ENCODE measurements at places on chromosomes 13 and 19.

DNA sequence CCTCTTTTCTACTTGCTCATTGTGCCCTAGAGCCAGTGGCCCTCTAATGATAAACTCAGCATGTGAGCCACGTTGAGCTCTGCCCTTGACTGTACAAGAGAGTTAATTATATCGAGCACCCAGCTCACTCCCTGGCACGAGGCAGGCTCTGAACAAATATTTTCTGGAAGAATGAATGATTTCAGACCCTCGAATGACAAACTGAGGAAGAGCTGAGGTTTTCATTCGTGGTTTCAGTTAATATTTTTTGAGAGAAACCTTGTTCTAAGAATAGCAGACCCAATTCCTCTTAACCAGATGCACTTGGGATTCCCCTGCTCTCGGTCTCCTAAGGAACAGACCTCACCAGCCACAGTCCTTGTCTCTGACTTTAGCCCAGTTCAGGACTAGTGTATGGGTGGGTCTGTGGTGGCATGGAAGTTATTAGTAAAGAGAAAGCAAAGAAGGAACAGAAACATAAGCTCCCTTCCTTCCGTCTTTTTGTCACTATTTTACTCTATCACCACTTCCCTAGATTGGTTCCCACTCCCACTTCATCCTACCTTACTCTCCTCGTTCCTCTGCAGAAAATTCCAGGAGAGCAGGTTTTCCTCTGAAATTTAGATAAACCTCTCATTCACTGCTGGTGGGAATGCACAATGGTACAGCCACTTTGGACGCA lies 22.1 kb upstream of the WDFY2 start:
- DNase-seq, result no peak

DNA sequence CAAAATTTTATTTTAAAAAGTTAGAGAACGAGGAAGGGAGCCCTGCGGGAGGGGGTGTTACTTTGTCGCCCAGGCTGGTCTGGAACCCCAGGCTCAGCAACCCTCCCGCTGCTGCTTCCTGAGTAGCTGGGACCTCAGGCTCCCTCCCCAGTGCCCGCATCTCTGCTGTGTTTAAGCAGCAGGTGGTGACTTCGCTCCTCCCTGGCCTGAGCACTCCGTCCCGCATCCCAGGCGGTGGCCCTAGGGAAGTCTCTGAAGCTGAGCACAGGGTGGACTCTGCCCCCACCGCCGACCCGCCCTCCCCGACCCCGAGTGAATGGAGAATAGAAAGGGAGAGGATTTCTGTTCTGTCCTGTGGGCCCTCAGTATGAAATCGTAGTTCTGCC lies 30.5 kb downstream of the ZNF701 start:
- DNase-seq, result no peak

- DNase-seq, result no peak
Observed at GRCh38 chr19:12918253-12918652, 840 bp downstream of the SYCE2 start.

DNA sequence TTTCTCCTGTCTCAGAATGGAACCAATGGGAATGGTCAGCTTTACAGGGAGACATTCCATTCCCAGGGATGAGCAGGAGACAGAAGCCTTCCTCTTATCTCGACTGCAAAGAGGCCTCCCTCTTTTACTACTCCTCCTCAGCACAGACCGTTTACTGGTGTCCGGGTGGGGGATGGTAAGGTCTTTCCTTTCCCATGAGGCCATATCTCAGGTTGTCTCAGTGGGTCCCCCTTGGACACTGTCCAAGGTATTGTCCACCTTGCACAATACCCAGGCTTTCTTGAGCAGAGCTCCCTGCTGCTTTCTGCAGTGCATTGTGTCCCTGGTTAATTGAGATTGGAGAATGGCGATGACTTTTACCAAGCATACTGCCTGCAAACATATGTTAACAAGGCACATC lies 7.5 kb upstream of the ZNF808 start:
- DNase-seq, result no peak

DNA sequence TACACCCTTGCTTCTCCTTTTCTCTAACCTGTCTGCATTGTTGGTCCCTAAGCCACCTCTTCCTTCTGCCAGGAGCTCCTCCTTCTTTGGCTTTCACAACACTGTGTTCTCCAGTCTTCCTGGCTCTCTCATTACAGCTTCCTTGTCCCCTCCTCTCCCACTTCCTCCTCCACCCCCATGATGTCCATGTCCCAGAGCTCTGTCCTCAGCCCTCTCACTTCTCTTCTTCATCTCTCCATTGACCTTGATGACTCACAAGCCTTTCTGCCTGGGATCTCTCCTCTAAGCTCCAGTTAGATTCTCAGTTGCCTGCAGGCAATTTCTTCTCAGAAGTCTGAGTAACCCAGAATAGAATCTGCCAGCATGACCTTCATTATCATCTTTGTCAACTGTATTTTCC lies 100.3 kb upstream of the WASF3 start:
- DNase-seq, result no peak

DNA sequence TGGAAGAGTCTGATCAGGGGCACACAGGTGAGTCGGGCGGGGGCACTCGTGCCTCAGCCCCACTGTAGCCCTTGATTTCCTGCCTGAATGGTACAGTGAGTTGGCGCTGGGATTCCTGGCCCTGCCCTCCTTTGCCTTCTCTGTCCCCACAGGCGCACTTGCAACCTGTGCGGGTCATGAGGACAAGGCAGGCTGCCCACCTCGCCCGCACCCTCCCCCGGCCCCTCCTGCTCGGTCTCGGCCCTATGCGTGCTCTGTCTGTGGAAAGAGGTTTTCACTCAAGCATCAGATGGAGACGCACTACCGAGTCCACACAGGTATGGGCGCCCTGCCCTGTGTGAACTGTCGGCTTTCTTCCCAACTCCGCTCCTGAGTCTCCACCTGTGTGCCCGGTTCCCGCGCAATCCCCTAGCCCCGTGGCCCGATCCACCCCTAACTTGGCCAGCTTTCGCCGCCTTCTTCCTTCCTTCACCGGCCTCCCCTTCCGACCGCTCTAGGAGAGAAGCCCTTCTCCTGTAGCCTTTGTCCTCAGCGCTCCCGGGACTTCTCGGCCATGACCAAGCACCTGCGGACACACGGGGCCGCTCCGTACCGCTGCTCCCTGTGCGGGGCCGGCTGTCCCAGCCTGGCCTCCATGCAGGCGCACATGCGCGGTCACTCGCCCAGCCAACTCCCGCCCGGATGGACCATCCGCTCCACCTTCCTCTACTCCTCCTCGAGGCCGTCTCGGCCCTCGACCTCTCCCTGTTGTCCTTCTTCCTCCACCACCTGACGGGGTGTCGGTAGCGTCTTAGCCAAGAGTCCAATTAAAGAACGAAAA lies 1.6 kb upstream of the KMT2B start:
- no peak for DNase-seq

DNA sequence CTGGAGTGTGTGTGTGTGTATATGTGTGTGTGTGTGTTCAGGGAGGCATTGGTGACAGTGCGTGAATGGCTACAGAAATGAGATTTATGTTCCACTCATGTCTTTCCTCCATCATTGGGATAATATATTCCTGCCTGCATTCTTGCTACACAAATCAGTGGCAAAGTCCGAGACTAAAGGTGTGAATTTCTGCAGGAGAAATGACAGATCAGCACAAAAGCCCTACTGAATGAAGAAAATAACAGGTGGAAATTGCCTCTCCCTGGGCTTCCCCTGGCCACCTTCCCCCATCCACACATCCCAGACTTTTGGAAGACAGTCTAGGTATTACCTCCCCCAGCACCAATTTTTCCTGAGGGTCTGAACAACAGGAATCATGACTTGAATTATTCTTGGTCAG lies 10.1 kb downstream of the SIGLEC6 start:
- DNase-seq, result no peak

DNA sequence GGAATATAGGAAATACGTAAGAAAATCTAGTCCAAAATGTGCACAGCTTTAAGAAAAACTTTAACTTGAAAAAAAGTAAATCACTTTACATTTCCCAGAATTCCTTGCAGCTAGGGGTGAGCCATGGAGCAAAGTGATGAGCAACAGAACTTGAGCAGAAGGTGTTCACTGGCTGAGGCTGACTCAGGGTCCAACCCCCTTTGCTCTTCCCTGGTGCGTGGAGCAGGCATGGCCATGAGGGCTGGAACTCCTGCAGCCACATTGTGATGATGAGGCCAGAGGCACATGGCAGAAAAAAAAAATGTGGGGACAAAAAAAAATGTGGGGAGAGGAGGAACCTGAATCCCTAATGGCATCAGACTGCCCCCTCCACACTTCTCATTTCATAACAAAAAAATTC lies 9.9 kb upstream of the PLA2G4C start:
- DNase-seq, result no peak

All from T follicular helper cell (primary cell).